GM23338 (cell line): ENCODE measurements at places on chromosomes 4 and X.
A peak's percentile ranks its signal among the peaks of the same experiment; 100 is the strongest.

DNA sequence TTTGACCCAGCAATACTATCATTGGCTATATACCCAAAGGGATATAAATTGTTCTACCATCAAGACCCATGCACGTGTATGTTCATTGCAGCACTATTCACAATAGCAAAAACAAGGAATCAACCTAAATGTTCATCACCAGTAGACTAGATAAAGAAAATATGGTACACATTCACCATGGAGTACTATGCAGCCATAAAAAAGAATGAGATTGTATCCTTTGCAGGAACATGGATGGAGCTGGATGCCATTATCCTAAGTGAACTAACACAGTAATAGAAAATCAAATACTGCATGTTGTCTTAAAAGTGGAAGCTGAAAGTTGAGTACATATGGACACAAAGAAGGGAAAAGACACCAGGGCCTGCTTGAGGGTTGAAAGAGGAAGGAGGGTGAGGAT lies 803.1 kb upstream of the PCDH10 start:
- no peak for DNase-seq

DNA sequence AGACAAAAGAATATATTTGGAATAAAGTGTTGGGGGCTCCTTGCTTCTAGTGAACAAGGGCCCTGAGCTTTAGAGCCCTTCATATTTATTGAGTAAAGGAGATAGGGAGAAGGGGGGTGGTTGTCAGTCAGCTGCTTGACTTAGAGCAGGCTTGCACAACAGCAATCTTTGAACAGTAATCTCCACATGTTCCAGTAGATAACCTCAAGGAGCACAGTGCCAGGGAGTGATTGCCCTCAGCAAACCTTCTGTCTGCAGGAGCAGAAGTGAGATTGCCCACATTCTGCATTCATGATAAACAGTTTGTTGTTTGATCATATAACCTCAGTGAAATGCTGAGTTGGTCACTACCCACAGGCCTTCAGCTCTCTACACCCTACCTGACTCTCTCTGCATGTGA lies 205.8 kb upstream of the CXCL13 start:
- DNase-seq = no peak

DNA sequence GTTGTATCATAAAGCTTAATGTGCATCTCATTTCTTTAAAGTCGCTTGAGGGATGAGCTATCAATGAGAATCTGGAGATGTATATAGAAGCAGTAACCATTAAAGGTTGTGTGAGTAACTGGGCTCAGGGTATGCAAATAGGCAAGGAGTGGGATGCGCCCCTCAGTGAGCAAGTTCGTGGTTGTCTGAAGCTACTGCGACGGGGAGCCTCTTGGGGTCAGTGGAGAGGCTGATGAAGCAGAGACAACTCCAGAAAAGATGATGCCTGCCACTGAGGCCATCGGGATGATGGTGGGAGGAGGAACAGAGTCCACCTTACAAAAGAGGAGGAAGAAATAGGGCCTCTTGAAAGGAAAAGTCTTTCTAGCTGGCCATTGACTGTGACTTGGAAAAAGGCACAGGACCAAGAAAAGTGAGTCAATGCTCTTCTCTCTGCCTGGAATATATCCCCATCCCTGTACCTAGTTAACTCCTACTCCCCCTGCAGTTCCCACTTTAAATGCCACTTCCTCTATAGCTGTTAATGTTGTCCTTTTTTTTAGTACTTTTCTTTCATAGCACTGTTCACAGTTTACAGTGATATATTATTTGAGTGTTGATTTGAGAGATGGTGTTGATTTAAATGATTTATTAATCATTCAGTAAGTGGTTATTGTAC lies 51.4 kb upstream of the LSM6 start:
- DNase-seq = peak; percentile 71

GRCh38 chr4:87045234-87045558 lies 110.4 kb downstream of the AFF1 start:
- no peak for DNase-seq

DNA sequence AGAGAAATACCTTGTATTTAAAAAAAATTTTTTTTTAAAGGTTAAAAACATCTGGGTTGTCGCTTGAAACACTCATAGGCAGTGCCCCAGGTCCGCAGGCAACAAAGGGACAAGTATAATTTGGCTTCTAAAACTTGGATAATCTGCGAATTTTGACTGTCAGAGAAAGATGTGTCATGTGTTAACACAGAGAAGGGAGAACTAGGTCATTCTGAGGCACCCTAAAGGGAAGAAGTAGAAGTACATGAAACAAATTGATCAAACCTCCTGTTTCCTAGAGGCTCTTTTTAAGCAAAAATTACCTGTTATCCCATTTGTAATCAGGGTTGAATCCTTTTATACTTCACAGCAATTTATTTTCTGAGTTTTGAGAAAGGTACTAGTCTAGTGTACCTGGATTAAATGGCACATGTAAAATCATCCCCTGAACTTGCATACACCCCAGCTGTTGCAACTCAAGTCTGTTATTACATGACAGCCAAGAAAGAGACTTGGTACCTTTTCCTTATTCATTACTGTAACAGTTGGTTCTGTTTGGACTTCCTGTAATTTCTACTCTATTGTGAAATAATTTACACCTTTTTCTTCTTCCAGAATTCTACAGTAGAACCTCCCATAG lies 1.7 kb downstream of the SRD5A3 start:
- DNase-seq = no peak
